ENCODE measurements at places on chromosomes 5 and 9. TPM values are rescaled to one million over a fixed set of nuclear protein-coding genes. Genes with fewer than 3 reads are reported as not detected.

DNA sequence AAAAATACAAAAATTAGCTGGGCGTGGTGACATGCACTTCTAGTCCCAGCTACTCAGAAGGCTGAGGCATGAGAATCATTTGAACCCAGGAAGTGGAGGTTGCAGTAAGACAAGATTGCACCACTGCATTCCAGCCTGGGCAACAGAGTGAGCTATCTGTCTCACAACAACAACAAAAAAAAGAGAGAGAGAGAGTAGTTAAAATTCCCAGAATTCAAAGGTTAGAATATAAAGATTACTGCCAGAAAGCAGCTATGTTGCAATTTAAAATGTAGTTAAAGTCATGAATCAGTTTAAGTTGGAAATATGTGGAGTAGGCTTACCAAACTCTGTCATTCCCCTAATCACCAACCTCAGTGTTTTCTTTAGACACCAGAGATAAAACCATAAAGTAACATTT is 58.7 kb upstream of the SUSD1 start:
- DNase-seq, result no peak
- peaks cover 4% of the 10 kb centered on the region for H3K4me1 ChIP-seq
- H3K4me3 ChIP-seq, result no peak overlapping the region
- H3K36me3 ChIP-seq, result no peaks in the 10 kb centered on the region

DNA sequence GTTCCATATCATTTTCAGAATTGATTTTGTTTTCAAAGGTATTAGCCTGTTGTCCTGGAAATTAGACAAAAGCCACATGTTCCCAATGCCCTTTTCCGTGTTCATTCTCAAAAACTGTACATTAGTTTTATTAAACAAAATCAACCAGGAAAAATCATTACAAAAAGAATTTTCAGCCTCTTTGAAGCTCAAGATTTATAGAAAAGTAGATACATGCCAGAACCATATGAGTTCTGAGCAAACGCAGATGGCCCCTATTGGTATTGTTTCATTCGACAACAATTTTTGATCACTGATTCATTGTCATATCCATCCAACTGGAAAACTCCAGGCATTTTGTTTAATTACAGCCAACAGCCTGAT is 148.5 kb upstream of the GRAMD2B start:
- H3K36me3 ChIP-seq, result no peaks in the 10 kb centered on the region
- no peak for DNase-seq
- no peak overlapping the region for H3K4me3 ChIP-seq
- H3K27ac ChIP-seq, result no peak overlapping the region
- no peaks in the 10 kb centered on the region for H3K27me3 ChIP-seq

DNA sequence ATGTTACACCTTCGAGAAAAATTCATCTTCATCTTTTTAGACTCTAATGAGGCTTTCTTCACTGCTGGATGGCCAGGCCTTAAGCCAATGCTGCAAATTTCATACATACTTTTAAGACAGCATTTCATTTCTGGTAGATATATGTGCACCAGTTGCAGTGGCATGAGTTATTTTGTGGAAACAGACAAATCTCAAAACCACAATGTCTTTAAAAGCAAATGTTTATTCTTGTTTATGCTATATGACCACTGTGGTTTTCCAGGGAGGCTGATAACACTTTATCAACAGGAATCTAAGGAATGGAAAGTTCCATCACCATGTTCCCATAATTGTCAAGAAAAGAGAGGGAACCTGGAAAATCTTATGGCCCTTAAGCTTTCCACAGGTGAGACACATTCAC is 27.7 kb downstream of the CDH9 start:
- H3K27ac ChIP-seq, result no peak overlapping the region
- H3K36me3 ChIP-seq, result no peaks in the 10 kb centered on the region
- no peaks in the 10 kb centered on the region for H3K4me1 ChIP-seq
- H3K4me3 ChIP-seq, result no peak overlapping the region

DNA sequence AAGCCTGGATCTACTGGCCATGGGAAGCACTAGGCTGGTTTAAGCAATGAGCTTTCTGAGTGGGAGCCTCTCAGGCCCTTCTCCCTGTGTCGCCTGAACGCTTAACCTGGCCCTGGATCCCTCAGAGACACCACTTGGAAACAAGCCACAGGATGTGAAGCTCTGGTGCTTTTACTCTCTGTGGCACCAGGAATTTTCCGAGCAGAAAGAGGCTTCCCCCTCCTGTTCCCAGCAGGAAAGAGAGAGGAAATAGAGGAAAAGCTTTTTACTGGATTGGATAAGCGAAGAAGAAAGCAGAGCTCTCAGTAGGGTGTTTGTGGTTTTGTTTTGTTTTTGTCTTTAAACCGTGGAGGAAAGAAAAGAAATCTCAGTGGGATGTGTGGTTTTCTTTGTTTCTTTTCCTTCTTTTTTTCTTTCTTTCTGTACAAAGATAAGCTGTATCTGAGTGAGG is 34.5 kb downstream of the COL15A1 start:
- peaks cover 3% of the 10 kb centered on the region for H3K4me1 ChIP-seq
- no peaks in the 10 kb centered on the region for H3K27me3 ChIP-seq
- no peak overlapping the region for H3K4me3 ChIP-seq
- no peak for DNase-seq
- H3K36me3 ChIP-seq, result no peaks in the 10 kb centered on the region
- no peak overlapping the region for H3K27ac ChIP-seq

DNA sequence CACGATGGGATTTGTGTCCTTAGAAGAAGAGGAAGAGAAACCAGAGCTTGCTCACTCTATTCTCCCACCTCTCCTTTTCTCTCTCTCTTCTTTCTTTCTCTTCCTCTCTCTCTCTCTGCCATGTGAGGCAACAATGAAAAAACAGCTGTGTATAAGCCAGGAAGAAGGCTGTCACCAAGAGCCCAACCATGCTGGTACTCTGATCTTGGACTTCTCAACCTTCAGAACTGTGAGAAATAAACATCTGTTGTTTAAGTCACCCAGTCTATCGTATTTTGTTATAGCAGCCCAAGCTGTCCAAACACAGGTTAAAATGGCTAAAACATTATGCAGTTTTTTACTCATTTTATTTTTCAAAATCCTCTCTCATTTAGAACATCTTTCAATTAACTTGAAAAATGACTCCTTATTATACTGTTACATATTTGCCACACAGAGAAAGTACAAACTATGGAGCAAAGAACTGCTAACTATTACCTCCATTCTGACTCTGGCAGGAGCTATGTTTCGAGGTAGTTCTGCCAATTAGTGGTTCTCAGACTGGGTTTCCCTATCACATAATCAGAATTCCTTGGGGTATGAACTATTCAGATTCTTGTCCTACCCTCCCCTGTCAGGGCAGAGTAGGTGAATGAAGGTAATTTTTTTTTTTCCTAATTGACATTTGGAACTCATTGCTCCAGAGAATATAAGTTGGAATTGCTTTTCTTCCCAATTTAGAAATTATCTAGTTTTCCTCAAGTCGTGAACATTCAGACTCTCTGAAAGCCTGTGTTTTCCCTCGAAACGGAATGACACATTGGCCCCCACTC is 434.6 kb downstream of the ENC1 start:
- H3K4me1 ChIP-seq, result no peaks in the 10 kb centered on the region
- H3K4me3 ChIP-seq, result no peak overlapping the region
- H3K27me3 ChIP-seq, result no peaks in the 10 kb centered on the region
- H3K27ac ChIP-seq, result no peak overlapping the region
- no peak for DNase-seq
- H3K36me3 ChIP-seq, result no peaks in the 10 kb centered on the region

The NUDT12 gene
- 28.6 TPM for total RNA-seq

The NR5A1 gene
- total RNA-seq, result not detected

The GPBP1 gene
- total RNA-seq, result 46.5 TPM
